Cardiac fibroblast (primary cell): ENCODE measurements at places on chromosomes 3 and 15.

DNA sequence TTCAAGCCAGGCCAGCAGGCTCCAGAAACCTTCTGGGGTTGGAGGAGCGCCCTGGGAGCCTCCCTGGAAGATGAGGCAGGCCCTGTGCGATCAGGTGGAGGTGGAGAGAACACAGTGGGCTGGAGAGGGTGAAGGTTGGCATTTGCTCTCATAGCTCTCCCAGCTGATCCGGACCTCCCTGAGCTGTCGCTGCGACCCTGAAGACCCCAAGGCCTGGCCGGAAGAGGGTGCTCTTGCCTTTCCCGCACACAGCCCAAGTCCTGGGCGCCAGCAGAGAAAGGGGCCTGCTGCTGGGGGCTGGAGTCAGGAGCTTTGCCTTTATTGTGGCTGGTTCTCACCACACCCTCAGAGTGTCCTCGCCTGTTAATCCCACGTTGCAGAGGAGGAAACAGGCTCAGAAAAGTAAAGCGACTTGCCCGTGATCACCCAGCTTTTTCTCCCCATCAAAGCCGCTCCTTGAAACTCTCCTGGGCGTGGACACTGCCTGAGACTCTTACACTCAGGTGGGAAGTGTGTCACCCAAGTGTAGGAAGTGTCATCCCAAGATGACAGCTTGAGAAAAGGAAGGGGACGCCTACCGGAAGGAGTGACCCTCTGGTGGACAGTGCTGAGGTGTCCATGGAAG is 8.6 kb upstream of the RPL29 start:
- peak; percentile 72 for DNase-seq

DNA sequence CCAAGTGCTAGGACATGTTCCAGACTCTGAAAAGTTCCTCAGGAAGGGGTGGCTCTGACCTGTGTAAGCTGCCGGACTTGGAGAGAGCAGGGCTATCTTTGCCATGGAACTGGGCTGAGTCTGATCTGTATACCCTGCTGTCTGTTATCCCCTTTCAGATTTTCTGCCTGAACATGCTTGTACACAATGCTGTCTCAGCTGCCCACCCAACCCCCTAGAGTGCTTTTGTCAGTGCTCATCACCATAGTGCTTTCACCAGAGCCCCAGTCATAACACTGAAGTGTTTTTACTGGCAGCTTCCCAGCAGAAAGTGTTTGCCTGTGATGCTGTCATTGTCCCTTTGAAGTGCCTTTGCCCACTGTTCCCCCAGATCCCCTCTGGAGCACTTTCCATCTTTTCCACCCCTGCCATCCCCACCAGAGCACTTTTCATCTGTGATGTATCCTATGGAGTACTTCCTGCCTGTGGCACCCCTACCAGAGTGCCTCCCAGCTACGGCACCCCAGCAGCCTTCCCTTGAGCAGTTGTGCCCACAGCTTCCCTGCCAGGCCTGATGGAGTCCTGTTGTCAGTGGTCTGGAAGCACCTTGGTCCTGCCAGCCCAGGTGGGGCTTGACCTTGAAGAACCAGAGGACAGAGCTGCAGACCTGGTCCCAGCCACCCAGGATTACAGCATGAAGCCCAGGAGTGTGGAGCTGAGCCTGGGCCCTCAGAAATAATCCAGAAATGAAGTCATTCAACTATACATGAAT is 397.7 kb downstream of the DIPK2A start:
- no peak for DNase-seq

- no peak for DNase-seq
Measured at GRCh38 chr3:133380481-133381225, 19.2 kb upstream of the BFSP2 start.

DNA sequence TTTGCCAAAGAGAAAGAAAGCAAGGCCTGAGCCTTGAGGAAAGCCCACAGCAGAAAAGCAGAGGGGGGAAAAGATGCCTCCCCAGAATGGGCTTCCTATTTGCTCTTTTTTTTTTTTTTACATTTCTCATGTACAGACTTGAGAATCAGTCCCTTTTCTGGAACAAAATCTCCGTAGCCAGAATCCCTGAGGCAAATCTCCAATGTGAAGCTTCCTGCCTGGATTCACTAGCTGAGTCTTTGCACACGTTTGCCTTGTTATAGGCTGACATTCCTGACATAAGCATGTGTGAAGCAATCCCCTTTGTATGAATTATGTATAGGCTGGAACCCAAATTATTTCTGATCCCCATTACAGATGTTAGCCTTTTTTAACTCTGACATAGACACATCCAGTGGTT is 52.2 kb upstream of the ACTL6A start:
- DNase-seq: no peak

GRCh38 chr3:152505926-152506325 is 237.2 kb downstream of the MBNL1 start:
- no peak for DNase-seq

GRCh38 chr3:107676469-107677309 is 153.9 kb downstream of the BBX start:
- DNase-seq: peak; percentile 56
